ENCODE measurements at places on chromosomes 7 and 10.

GRCh38 chr10:33412241-33412640 is 77.8 kb upstream of the NRP1 start:
- no peak for DNase-seq

DNA sequence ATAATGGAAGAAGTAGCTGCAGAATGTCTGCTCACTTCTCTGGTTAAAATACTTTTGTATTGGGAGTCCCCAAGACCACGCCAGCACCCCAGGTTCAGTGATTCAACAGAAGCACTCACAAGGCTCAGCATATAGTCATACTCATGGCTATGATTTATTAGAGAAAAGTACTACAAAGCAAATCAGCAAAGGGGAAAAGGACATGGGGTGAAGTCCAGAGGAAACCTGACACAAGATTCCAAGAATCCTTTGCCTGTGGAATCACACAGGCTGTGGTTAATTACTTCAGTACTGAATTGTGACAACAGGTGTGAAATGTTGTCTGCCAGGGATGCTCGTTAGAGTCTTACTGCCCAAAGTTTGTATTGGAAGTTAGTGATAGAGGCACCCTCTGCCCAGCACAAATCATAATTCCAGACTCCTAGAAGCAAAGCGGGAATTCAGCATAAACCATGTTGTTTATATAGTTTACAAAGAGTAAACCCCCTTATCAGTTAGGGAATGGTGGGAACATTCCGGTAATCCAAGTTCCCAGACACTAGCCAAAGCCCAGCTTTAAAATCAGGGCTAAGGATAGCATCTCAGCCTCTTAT is 79.4 kb downstream of the HYCC1 start:
- no peak for DNase-seq

DNA sequence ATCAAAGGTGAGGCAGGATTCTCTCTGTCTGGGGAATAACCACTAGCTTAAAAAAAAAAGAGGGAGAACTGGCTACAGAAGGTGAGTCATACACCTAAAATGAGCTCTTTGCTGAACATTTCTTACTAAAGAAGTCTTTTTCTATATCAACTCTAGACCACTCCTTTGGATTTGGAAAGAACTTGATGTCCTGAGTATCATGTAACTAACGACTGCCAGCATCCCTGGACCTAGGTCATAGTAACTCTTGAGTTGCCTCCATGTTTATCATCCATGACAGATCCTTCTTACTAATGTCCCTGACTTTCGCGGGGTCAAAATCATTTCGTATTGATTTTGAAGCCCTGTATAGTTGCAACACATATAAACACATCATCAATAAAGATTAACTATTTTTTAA is 89.1 kb downstream of the CNOT4 start:
- no peak for DNase-seq

DNA sequence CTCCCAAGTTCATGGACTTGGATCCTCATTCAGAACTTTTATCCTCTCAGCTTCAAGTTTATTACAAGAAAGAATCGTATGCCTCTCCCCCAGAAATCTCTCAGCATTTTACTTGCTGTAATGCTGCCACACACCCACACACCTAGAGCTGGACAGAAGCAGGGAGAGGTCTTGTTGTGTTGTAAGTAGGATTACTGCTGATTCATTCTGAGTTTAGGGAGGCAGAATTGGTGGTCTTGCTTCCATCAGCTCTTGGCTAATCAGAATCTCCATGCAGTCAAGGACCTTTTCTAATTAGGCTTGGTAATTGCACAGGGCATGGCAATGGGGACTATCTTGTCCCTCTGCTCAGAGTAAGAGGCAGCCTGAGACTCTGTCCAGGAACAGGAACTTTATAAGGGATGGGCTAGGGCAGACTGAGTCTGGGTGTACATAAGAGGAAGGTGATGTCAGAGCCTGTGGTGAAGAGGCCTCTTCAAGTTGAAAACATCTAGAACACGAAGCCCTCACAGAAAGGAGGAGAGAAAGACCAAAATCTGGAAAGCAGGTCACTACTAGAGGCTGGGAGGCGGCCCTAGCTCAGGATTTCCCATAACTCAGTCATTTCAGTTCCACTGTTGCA is 7.0 kb upstream of the PTPRE start:
- no peak for DNase-seq

DNA sequence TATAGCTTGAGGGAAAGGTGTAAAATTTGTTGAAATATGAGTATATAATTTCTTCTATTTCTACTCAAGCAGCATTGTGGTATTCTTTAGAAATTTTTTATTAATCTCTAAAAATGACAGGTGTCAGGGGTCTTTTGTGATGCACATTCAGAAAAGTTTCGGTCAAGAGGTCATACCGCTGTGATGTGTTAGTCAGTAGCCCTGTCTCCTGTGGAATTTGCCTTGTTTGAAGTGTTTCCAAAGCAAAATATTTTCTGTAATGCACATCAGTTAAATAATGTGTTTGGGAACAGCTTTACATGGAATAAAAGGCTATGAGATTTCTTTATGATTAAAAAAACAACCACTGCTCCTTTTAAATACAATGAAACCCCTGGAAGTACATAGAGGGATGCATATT is 35.8 kb downstream of the FOXP2 start:
- peak; percentile 16 for DNase-seq

DNA sequence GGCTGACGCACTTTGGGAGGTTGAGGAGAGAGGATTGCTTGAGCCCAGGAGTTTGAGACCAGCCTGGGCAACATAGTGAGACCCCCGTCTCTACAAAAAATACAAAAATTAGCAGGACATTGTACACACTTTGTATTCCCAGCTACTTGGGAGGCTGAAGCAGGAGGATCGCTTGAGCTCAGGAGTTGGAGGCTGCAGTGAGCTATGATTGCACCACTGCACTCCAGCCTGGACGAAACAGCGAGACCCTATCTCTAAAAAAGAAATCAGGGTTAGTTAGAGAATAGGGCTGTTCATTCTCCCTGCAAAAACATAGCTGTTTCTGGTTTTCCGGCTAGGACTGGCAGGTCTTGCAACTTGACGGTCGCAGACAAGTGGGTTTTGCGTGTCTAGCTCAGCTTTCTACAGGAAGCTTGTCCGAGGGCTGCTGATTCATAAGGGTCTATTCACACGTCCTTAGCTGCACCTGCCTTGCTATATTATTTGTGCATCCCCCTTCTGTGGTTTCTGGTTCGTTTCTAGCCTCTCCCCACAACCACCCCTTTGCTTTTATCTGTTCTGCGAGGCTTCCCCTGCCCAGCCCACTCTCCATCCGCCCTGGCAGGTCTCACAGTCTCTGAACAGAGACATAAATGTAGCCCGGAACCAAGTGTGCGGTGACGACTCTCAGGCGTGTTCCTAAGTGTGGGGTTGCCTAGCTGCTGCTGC is 10.7 kb downstream of the AMZ1 start:
- DNase-seq = no peak

GRCh38 chr7:30886608-30887011 is 25.0 kb upstream of the AQP1 start:
- no peak for DNase-seq

GRCh38 chr7:87483131-87483530 is 7.7 kb upstream of the ABCB4 start:
- no peak for DNase-seq

- no peak for DNase-seq
Observed at GRCh38 chr7:33940503-33940902, 35.2 kb downstream of the BMPER start.

GRCh38 chr10:117412469-117413010 is 37.3 kb upstream of the PDZD8 start:
- no peak for DNase-seq

DNA sequence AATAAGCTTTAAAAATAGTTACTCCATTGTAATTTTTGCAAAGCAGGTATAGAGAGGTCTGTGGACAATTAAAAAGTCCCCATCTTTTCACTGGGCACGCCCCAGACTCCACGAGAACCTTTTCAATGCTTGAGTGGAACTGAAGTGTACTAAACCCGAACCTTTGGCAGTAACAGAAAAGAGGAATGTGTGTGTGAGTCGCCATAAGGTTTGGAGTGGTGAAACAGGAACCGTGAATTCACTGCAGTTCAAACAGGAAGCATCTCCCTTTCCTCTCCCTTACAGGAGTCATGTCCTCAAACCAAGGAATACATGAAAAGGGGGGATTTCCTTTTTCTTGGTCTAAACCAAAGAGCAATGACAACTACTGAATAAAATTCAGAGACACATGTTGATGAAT is 23.2 kb downstream of the NDUFB2 start:
- DNase-seq = no peak

DNA sequence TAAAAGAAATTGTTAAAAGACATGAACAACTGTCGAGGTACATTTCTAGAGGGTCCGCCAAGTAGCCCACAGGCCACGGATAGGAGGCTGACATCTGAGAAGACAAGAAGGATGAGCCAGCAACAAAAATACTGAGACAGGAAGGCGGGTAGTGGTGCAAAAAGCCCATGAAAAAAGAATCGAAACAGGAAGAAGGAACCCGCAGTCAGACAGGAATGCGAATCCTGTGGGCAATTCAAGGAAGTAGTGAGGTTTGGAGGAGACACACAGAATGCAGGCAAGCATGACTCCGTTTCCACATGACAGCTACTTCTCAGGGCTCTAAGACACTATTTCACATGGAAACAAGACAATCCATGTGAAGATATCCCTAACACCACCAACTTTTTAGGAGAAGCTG is 125.2 kb downstream of the DOCK4 start:
- no peak for DNase-seq

DNA sequence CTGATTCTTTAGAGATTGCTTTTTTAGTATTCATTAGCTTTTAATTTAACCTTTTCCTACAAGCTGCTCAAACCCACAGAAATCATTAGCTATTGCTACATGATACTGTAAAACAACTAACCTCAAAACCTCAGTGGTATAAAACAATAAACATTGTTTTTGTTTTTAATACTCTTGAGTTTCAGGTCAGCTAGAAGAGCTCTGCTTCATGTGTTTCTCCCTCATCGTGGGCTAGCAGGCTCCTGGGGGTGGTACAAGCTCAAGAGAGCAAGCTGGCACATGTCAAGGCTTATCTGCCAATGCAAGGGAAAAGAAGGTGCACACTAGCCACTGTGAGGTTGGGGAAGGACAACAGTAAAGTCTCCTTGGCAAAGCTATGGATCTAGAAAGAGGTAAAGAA is 232.9 kb upstream of the PHF14 start:
- no peak for DNase-seq

- no peak for DNase-seq
Observed at GRCh38 chr10:24427678-24428409, 218.9 kb downstream of the KIAA1217 start.

DNA sequence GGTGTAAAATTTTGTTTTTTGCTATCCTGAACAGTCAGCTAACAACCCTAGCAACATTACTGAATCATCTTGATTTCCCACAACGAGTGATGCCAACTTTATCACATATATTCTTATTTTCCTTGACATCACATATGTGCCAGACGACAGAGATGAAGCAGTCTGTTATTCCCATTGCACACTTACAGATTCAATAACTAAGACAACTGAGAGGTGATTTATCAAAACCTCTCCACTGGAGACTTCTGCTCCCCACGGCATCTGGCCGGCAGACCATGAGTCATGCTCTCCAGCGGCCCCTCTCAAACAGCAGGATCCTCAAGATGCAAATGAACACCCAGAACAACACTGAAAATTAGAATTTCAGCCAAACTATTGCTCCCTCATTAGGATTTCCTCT is 57.1 kb downstream of the AMPH start:
- DNase-seq = no peak

- DNase-seq = peak; percentile 46
Observed at GRCh38 chr10:96919785-96920430, 87.8 kb downstream of the LCOR start.

- no peak for DNase-seq
Observed at GRCh38 chr7:7848246-7848645, 120.3 kb upstream of the GLCCI1 start.

GRCh38 chr7:44944821-44945220 is 34.0 kb downstream of the MYO1G start:
- no peak for DNase-seq

- DNase-seq = no peak
Observed at GRCh38 chr7:142811154-142811737, 40.5 kb downstream of the PRSS2 start.

GRCh38 chr10:4450169-4450568 is 375.8 kb upstream of the AKR1E2 start:
- DNase-seq = no peak

- peak; percentile 63 for DNase-seq
Observed at GRCh38 chr7:106772655-106773108, 92.4 kb upstream of the PIK3CG start.

All from retinal pigment epithelial cell (primary cell).